Astrocyte (in vitro differentiated cells and primary cell): ENCODE measurements at places on chromosomes 12 and 14. TPM values are rescaled to one million over a fixed set of nuclear protein-coding genes. Genes with fewer than 3 reads are reported as not detected.

SERPINA1 gene
- 0.98 and 1.3 TPM in 2 replicates for total RNA-seq

NAV3 gene
- 24.1 and 29.7 TPM in 2 replicates for total RNA-seq

KRT83 gene
- not detected in 2 replicates for total RNA-seq

TUNAR gene
- 0.50 and 1.0 TPM in 2 replicates for total RNA-seq

BICDL1 gene
- total RNA-seq = 7.3 and 8.8 TPM in 2 replicates

GLS2 gene
- total RNA-seq = 0.94 and 1.1 TPM in 2 replicates

TMTC2 gene
- 1.7 and 2.2 TPM in 2 replicates for total RNA-seq

TAS2R10 gene
- total RNA-seq = 0.27 and 0.29 TPM in 2 replicates

SMCO2 gene
- total RNA-seq = 0.32 and 0.46 TPM in 2 replicates

CCDC177 gene
- total RNA-seq = not detected in 2 replicates

TMEM119 gene
- total RNA-seq = 0.91 and 1.8 TPM in 2 replicates

SIRT4 gene
- total RNA-seq = 2.5 and 2.7 TPM in 2 replicates

PLEKHA5 gene
- 35.5 and 38.9 TPM in 2 replicates for total RNA-seq

- no peak for DNase-seq
Measured at GRCh38 chr12:47997321-47997720, 7.0 kb downstream of the COL2A1 start.

- no peak for DNase-seq
Measured at GRCh38 chr12:28898038-28898437, 251.0 kb upstream of the FAR2 start.

GRCh38 chr14:47269756-47270492, 405.5 kb downstream of the MDGA2 start:
- DNase-seq = no peak

DNA sequence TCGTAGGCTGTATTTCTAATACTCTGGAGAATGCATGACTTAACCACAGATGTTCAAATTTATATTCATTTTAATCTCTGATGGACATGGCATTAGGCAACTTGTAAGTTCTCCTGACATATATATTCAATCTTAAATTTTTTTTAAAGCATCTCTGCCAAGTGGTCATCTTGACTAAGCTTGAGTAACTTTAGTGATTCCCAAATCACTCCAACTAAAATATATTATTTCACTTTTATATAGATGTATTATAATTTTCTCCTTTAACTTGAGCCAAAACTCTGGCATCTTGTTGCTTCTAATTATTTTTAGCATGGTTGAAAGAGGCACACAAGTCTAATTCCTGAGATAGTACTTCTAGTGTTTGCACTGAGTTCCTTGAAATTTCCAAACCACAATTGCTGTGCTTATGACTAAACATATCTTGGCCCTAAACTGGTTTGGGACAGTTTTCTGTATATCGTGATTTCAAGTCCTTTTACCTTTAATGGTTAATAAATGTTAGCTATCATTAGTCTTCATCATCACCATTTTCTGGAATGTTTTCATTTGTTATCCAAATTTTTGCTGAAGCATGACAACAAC, 8.4 kb downstream of the LRFN5 start:
- peak; percentile 16 for DNase-seq

DNA sequence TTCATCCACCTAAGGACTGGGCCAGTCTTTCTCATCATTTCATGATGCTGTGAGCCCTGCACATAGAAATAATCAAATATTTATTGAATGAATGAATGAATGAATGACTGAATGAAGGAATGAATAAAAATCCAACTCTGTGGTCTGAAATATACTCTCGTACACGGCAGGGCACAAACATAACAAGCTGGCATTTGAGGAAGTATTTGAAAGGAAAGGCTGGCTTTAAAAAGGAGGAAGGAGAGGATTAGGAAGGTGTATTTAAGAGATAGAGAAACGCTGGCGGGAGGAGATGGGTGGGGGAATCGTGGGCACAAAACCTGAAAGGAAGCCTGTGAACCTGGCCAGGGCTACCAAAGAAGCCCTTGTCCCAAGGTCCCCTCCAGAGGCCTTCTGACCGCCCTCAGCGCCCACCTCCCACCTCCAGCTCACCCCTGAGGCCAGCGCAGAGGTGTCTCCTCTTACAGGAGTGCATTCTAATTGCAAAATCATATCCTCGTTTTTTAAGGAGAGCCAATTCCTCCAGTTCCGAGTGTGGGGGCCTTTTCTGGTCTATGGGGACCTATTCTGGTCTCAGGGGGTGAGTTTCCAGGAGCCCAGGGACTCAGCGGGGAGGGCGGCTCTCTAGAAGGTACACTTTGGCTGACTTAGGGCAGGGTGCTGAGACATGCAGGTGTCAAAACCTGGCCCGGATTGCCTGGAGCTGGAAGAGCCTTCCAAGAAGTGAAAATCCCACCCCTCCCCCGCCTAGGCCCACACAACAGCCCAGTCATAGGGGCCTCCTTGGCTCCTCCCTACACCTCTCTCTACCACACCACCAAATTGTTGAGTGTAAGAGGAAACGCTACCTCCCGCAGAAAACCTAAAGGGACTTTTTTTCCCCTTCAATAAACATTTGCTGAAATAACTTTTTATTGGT, 8.7 kb upstream of the JDP2 start:
- DNase-seq = no peak

GRCh38 chr12:83665634-83666218, 979.0 kb downstream of the TMTC2 start:
- no peak for DNase-seq

- peak; percentile 88 for DNase-seq
Measured at GRCh38 chr14:102071283-102071998, 15.4 kb downstream of the HSP90AA1 start.

- no peak for DNase-seq
Measured at GRCh38 chr12:125684968-125685790, 619.9 kb downstream of the AACS start.

GRCh38 chr12:62530596-62530995, 64.0 kb downstream of the MON2 start:
- peak; percentile 63 for DNase-seq

DNA sequence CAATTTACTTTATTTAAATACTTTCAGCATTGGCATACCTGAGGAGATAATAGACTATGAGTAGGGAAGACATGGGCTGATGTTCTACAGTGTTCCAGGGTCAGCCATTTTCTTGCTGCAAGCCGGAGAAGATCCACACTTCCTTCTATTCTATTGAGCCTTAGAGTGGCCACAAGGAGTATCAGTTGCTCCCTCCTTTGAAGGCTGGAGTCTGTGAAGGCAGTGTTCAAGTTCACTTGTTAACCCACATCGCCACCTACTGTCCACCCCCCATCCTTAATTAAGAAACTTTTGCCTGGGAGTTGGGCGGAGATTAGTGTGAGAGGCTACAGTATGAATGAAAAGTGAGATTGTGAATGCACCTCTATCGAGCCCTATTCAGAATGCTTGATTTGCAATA, 666.6 kb downstream of the NRXN3 start:
- peak; percentile 48 for DNase-seq

- DNase-seq = no peak
Measured at GRCh38 chr14:72790887-72791566, 102.9 kb downstream of the DPF3 start.

- no peak for DNase-seq
Measured at GRCh38 chr14:38866461-38866860, 236.6 kb downstream of the SEC23A start.

DNA sequence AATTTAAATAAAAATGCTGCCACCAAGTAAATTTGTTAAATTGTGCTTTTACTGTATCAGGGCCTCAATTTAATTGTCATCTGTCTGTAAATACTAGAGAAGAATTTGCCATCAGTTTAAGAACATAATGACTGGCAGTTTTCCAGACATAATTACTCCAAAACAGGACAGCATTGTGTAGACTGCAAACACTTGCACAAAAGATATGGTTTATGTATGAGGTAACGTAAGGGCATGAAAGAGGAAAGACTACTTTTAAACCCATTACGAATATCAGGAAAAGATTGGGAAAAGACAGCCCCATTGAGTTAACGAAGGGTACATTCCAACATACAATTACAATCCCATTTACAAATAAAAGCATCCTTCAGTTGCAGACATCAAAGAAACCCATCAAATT, 59.8 kb upstream of the KRR1 start:
- no peak for DNase-seq

DNA sequence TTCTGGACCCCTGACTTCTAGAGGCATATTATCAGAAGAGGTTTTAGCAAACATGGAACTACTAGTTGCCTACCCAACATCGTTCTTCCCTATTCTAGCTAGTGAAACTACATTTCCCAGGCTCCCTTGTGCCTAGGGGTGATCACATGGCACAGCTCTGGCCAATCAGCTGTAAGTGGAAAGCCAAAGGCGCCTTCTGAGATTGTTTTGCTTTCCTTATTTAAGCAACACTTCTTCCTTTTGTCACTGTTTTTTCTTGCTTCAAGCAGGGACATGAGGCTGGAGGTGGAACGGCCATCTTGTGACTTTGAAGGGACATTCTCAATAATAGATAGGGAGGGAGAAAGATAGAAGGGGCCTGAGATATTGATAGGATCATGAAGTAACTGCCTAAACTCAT, 136.7 kb downstream of the ZNF664 start:
- no peak for DNase-seq

GRCh38 chr12:53714004-53714403, 13.2 kb downstream of the CALCOCO1 start:
- no peak for DNase-seq

GRCh38 chr12:109878247-109878625, 2.1 kb downstream of the GLTP start:
- no peak for DNase-seq

GRCh38 chr12:71661977-71662530, 1.6 kb downstream of the ZFC3H1 start:
- DNase-seq = peak; percentile 72

DNA sequence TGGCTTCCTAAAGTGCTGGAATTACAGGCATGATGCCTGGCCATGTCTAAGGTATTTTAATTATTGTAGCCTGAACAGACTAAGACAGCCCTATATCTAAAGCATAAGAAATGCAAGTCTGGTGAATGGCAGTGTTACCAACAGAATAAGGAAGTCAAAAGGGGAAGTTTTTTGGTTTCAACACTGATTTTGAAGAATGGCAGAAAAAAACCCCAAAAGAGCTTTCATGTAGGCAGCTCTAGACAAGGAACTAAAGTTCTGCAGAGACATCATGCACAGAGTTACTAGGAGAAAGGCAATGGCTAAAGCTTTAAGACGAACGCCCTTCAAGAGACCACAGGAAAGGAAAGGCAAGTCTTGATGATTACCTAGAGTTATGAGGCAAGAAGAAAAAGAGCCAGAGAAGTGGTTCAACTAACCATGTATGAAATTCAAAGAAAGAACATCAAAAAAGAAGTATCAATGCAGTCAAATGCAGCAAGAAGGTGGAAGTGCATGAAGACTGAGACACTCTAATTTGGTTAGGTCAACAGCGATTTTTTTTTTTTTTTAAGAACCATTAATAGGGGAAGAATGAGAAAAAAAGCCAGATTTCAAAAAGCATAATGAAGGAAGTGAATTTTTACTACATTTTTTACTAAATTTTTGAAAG, 50.8 kb downstream of the RPS6KA5 start:
- DNase-seq = no peak

DNA sequence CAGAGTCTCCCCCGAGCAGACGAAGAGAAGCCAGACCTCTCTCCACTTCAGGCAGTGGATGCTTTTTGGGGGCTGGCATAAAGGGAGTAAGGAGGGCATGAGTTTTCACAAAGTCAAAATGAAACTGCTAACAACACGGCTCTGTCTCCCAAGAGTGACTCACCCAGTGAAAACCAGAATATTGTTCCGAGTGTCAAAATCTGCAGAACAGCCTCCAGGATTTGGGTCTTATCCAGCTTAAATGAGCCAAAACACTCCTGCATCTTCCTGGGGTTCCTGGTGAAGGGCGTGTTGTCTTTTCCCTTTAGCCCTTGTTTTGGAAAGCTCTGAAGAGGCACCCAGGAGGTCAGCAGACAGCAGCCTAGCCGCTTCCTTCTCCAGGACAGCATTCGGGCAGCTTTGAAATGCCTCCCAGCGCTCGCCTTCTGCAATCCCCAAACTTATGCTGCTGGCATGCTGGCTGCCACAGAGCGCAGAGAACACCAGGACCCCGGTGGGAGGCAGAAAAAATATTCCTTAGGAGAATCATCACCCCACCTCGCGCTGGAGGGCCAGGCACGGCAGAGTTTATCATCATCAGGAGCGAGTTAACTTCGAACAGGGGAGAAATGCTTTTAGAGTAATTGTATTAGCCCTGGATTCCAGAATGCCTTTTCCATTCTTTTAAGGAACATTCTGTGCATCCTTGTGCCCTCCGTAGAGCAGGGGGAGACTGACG, 117.7 kb upstream of the NCOR2 start:
- peak; percentile 83 for DNase-seq

DNA sequence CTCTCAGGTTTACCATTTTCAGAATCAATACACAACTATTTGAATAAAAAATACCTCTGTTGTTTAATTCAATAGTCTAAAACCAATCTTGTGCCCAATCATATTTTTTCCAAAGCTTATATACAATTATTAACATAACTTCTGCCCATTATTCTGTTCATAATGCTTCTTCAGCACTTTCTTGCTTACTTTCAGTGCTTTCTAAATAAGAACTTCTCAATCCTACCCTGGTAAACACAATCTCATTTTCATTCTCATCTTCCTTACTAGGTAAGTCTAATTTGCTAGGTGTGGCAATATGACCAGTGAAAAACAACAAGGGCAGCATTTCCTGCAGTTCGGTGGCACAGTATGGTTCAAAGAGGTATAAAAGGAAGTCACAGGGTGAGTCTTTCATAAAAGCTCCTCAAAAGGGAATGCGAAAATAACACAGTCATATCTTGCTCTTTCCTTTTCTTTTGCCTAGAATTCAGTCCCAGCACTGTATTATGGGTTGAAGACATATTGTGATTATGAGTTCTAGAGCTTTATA, 103.5 kb downstream of the FOXG1 start:
- DNase-seq = no peak

DNA sequence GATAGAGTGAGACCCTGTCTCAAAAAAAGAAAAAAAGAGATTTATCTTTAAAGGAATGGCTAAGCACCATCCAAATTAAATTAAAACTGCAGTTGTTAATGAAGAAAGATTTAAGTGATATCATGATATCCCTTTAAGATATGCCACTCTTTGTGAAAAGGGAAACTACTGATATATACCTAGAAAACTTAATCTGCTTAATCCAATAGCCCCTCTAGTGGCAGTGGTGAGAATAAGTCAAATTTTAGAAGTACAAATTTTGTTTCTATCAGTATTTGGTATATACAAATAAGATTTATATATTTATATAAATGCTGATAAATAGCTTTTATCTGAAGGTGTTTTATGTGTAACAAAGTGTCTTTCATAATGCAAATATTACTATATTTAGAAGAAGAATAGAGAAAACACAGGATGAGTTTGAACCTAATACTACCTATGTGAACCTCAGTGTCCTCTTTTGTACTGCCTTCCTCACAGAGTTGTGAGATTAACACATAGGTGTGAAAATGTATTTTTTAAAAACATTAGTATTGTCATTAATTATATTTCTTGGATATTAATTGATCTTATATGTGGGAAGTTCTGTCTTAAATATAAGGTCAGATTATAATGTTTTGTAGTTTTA, 51.4 kb upstream of the GARIN2 start:
- DNase-seq = peak; percentile 12

- peak; percentile 49 for DNase-seq
Measured at GRCh38 chr14:103398427-103399195, 13.4 kb downstream of the MARK3 start.

- DNase-seq = no peak
Measured at GRCh38 chr12:113899042-113899560, 67.0 kb downstream of the RBM19 start.
